Cortex of kidney (tissue), 1 donor: ENCODE measurements at places on chromosomes 11 and 22.

- DNase-seq = no peak
These were observed 55.0 kb upstream of the VSTM5 start for GRCh38 chr11:93905384-93905783.

DNA sequence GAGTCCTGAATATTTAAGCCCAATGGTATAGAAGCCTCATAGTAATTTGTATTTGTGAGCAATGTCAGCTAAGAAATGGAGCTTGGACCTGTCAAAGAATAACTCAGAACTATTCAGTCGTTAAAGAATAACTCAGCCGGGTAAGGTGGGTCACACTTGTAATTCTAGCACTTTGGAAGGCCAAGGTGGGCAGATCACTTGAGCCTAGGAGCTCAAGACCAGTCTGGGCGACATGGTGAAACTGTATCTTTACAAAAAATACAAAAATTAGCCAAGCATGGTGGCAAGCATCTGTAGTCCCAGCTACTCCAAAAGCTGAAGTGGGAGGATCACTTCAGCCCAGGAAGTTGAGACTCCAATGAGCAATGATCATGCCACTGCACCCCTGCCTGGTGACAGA lies 1526.5 kb downstream of the LRRC4C start:
- DNase-seq = no peak

DNA sequence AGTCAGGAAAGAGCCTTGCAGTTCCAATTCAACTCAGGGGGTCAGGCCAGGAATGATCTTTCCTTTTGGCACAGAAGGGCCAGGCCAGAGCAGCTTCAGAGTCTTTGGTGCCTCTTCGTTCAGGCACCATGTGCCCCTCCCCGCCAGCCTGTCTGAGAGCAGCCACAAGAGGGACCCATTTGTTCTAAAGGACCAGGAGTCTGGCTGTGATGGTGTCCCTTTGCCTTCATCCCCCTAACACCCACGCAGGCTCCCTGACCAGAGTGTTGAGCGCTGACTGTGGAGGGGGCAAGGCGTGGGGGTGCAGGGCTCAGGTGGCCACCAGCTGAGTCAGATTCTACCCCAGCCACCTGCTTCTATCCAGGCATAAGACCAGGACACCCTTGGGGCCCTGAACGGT lies 156.4 kb downstream of the TTC17 start:
- DNase-seq = no peak

DNA sequence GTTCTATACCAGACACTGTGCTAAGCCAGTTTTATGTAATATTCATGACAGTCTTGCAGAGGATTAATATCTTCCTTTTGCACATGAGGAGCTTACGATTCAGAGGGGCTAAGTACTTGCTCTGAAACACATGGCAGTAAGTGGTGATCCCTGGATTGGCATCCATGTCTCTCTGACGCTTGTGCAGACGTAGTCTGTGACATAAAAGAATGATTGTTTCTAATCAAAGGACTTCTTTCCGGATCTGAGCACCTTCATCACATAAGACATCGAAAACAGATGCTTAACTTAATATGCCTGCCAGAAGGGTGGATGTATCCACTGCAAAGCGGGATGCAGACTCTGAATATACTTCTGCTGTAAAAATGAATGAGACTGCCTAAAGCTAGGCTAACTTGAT lies 74.8 kb downstream of the ARHGAP42 start:
- DNase-seq = no peak

- no peak for DNase-seq
These were observed 18.1 kb upstream of the RASD2 start for GRCh38 chr22:35522225-35523149.

GRCh38 chr11:134267461-134267860 lies 8.7 kb upstream of the GLB1L3 start:
- DNase-seq = no peak

DNA sequence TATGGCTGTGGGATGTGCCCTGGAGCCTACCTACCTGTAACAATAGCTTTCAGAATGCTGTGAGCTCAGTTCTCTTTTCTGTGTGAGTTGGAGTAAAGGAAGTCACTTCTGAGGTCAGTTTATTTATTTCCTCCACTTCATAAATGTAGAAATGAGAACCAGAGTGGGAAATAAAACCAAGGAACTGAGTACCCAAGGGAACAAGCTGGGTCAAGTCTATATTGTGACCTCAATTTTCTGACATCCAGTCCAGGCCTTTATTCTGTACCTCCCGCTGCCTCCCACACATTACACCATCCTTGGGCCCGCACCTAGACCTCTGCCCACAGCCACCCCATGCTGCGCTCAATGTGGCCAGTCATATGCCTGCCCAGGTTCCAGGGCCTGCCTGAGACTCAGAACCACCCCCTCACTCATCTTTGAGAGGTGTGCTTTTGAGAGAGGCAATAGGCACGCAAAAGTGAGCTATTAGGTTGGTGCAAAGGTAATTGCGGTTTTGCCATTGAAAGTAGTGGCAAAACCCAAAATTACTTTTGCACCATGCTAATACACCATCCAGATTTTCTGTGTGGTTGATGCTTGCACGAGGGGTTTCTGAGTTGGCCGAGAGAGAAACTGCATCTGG lies 9.8 kb downstream of the MS4A6E start:
- DNase-seq = no peak

- no peak for DNase-seq
These were observed 4.6 kb downstream of the MYH9 start for GRCh38 chr22:36383110-36383581.

- DNase-seq = no peak
These were observed 3.7 kb downstream of the FGF4 start for GRCh38 chr11:69771466-69771865.

GRCh38 chr11:67349928-67350465 lies 3.3 kb downstream of the POLD4 start:
- DNase-seq = no peak
